ENCODE measurements at places on chromosomes 3 and 15. TPM values are rescaled to one million over a fixed set of nuclear protein-coding genes. Genes with fewer than 3 reads are reported as not detected.

GRCh38 chr3:194492001-194492400, 5.2 kb upstream of the ATP13A3 start:
- H3K4me1 ChIP-seq, result peaks cover 37% of the 10 kb centered on the region
- H3K27me3 ChIP-seq, result no peaks in the 10 kb centered on the region
- H3K36me3 ChIP-seq, result no peaks in the 10 kb centered on the region
- H3K4me3 ChIP-seq, result no peak overlapping the region

GRCh38 chr3:52277972-52278509, 408 bp downstream of the WDR82 start:
- H3K27me3 ChIP-seq, result no peaks in the 10 kb centered on the region
- peaks cover 31% of the 10 kb centered on the region for H3K4me1 ChIP-seq
- no peak for DNase-seq
- H3K27ac ChIP-seq, result peak overlapping the region; percentile 87

Gene PRR23C
- not detected for total RNA-seq

DNA sequence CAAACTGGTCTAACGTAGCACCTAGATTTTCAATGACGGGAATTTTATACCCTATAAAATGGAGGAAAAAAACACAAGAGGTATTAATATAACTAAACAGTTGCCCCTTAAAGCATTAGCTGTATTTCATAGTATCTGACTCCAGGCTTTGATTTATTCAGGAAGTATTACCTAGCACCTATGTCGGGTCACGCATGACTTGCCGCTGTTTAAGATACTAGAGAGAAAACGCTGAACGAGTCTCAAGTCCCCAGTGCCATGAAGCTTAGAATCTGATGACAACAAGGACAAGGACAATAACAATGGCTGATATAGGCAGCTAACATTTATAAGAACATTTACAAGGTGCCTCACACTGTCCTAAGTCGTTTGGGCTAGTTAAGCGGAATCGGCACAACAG, 1.9 kb downstream of the SNRPA1 start:
- peak overlapping the region; percentile 92 for H3K4me3 ChIP-seq
- peaks cover 15% of the 10 kb centered on the region for H3K4me1 ChIP-seq
- H3K36me3 ChIP-seq, result no peaks in the 10 kb centered on the region
- no peak overlapping the region for H3K27ac ChIP-seq
- no peaks in the 10 kb centered on the region for H3K27me3 ChIP-seq

DNA sequence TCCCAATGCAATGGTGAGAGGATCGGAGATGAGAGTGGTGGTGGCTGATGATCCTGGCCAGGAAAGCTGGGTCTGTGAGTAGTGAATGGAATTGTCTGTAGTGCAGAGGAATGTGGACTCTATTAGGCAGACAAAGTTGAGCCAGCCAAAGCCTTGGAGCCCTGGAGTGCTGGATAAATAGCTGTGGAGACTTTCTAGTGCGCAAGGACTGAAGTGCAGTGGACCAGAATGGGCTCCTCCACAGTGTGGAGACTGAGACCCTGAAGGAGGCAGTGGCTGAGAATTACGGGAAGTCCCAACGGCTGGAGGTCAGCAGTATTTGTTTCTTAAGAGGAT, 874 bp downstream of the ZNF662 start:
- peaks cover 17% of the 10 kb centered on the region for H3K4me1 ChIP-seq
- no peaks in the 10 kb centered on the region for H3K27me3 ChIP-seq
- no peak for DNase-seq
- no peak overlapping the region for H3K27ac ChIP-seq

All from thoracic aorta (tissue), 2 donors.